Thymus (tissue), 14 donors: ENCODE measurements at places on chromosomes 5 and 9.

- DNase-seq = no peak
Measured at GRCh38 chr5:111254613-111255012, 30.4 kb downstream of the CAMK4 start.

DNA sequence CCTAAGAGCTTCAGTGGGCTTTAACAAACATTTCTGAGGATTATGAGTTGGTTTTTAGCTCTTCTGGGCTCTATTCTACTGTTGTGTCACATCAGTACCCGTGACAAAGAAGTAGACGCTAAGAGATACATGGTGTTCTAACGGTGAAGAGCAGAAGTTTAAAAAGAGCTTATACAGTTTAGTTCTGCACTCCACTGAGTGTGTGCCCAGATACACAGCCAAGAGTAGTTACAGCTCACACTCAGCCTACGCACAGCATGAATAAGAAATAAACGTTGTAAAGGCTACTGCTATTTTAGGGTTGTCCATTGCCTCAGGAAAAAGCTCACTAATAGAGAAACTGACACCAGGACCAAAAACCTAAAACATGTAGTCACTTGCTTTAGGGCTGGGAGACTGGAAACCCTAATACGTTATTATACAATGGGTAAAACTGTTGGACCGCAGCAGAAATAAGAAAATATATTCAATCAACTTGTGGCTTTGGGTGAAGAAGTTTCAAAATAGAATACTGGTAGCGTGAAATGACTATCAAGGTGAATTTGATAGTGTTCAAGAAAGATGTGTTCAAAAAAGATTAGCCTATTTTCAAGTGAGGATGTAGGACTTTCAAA lies 34.7 kb downstream of the PSIP1 start:
- no peak for DNase-seq

DNA sequence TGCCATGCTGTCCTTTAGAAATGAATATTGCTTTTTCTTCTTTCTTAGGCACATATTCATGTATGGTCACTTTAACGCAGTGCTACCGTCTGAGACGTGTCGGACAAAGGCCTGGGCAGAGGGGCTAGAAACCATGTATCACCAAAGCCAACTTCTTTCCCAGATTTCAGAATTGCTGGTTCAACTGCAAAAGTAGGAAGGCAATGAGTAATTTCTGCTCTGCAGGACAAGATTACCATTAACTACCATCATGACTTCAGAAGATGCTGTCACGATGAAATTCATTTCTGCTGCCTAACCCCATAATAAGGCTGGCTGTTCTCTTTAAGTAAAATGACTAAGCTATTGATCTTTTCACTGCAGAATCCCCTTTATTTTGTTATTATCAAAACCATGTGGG lies 306.7 kb downstream of the PDE4D start:
- no peak for DNase-seq

DNA sequence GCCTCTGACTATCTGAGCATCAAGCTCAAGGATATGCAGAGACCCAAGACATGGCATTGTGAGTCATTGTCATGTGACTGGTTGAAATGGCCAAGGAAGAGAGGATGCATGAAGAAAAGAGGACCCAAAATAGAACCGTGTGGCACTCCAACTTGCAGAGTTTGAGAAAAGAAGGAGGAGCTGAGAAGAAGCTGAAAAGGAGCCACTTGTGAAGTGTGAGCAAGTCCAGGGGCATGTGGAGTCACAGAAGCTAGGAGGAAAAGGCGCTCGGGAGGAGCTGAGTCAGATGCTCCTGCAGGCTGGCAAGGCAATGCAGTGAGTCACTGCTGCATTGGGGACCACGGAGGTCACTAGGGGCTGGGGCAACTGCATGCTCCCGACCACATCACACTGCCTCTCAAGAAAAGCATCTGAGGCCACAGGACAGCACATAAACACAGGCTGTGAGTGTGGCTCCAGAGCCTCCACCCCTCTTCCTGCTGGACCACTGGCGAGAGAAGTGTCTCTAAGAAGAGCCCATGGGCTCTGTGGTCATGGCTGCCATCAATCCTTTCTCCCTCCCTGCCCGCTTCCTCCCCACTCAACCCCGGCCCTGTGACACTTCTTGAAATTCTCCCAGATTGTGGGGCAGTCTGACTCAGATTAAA lies 197.6 kb downstream of the DRD1 start:
- no peak for DNase-seq

DNA sequence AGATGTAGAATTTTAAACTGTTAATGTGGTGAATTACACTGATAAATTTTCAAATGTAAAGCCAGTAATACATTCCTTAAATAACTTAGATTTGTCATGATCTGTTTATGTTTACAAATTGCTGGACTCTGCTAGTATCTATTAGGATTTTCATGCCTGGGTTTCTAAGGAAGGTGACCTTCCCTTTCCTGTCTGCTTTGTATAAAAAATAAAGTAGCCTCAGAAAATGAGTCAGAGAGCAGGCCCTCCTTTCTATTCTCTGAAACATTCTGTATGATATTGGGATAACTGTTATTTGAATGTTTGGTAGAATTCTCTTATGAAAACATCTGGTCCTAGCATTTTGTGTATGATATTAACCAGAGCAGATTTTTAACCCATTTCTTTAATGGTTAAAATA lies 255.3 kb downstream of the SYK start:
- DNase-seq = no peak

DNA sequence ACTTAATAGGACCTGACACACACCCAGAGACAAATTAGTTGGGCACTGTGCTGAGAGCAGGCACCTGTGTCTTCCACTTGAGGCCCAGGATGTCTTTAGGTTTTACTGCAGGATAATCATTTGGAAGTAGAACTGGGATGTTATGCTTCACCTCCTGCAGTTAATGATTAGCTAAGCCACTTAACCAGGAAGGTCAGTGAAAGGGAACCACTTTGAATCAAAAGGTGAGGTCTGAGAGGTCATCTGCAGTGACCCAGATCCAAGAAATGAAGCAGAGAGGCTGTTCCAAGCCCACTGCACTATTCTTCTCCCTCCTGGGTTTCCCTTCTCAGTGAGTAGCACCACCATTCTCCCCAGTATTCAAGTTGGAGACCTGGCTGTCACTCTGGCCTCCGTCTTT lies 110.5 kb downstream of the SNX18 start:
- no peak for DNase-seq

DNA sequence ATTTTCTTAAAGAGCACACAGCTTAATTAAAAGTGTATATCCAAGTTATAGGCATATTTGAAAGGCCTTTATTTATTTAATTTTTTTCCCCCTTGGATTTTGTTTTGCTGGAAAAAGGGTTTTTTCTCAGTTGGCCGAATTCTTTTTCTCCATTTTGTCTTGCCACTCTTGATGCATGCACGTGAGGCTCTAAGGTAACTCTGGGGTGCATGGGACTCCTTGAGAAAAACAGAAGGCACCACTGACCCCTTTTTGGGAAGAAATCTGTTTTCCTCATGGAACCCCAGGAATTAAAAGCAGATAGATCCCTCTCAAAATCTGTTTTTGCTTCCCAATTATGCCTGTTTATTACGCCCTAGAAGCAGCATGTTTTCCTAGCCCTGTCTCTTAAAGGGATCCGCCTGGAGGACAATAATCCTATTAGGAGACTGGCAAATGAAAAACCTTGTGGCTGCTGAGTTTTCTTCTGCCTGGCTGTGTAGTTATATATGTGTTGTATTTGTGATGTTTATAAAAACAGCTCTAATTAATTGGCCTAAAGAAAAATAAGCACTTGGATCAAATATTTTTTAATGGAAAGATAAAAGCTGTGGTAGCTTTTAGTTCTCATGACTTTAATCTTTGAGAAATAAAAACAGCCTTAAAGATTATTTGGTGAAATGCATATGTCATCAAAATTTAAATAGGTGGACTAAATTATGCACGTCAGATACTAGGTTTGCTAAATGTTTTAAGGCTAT lies 435.1 kb upstream of the CDH9 start:
- DNase-seq = no peak

- DNase-seq = no peak
Measured at GRCh38 chr5:163759000-163759704, 253.7 kb downstream of the MAT2B start.

DNA sequence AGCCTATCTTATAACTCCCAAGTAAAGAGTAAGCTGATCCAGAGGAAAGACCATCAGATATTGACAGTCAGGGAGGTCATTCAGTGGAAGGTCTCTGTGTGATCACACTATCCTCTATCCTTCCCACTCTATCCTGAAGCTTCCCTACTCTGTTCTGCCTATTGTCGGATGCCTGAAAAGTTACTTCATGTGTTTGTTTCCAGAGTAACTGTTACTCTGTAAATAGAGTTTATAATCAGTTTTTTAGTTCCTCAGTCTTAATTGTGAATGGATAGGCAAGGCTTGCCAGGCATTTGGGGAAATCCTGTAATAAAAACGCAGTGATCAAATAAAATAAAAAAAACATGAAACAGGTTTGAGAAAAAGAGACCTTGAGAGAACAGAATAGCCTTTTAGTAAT lies 79.8 kb downstream of the XRCC4 start:
- DNase-seq = no peak

GRCh38 chr9:35286381-35286780 lies 124.6 kb downstream of the UNC13B start:
- DNase-seq = no peak
